ENCODE measurements at places on chromosomes 5 and 9.

DNA sequence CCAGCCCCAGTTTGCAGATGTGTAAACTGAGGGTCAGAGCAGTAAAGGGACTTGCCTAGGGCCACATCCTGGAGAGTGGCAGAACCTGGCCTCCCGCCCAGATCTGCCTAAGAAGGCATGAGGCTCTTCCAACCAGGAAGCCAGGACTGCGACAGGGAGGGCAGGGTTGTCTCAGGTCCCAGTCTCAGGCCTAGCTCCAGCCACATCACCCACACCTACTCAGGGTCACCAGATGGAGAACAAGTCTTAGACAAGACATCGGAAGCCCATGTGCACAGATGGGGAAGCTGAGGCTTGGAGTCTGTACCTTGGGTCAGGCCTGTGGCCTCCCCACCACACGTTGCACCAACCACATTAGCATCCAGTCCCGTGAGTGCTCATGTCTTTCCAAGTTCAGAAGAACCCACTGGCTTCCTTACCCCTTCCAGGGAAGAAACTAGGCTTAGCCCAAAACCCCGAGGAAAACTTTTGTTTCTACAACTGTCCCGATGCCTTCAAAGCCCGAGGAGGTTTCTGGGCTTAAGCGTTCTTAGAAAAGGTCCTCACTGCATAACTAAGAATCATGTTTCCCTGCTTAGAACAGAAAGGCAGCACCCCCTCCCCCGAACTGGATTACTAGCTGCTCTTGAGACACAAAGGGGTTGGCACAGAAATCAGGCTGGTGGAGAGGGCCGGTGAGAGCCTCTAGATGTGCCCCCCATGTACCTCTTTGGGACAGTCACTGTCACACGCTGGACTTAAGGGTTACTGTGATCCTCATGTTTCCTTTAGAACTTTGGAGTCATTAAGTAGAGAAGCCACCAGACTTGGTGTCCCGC is 2.2 kb downstream of the FAM78A start:
- DNase-seq, result no peak

- no peak for DNase-seq
Measured at GRCh38 chr9:130982636-130983358, 26.2 kb upstream of the LAMC3 start.

- no peak for DNase-seq
Measured at GRCh38 chr5:23352446-23352845, 155.0 kb upstream of the PRDM9 start.

DNA sequence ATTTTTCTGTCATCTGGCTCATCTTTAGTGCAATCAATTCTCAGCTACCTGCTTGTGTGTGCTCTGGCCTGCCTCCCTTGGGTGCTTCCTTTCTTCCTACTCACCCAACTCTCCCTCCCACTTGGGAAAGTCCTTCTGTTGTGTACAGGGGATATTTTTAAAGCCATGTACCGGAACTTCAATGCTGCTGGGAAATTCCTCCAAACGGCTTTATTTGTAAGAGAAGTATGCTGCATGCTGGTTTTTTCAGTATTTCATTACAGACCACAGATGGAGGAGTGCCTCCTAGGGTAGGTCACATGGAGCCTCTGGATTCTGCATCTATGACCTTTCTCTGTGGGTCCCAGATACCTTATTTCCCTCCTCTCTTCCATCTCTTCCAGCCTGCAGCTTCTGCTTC is 5.4 kb upstream of the HMHB1 start:
- DNase-seq, result no peak

DNA sequence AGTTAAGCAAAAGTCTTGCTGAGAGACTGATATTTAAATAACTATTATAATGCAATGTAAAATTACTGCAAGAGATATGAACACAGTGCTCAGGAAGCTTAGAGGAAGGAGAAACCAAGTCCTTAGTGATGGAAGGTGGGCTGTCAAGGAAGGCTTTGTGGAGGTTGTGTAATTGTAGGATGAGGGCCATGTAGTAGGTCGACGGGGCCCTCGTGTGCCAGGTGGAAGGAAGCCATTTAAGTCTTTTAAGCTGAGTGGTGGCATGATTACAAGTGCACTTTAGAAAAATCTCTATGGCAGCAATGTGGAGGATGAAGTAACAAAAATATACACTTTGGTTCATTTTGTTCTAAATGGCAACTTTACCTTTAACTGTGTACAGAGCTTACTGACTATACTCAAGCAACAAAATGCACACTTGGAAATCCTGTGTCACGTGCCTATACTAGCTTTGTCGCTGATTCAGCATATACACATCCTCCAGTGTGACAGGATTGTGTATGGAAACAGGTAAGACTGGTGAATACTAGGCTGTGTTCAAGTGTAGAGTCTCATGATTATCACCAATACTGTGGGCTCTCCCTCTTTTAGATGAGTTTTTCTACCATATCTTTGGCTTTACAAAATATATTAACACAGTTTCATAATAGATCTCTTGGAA is 78.6 kb downstream of the TMC1 start:
- no peak for DNase-seq

DNA sequence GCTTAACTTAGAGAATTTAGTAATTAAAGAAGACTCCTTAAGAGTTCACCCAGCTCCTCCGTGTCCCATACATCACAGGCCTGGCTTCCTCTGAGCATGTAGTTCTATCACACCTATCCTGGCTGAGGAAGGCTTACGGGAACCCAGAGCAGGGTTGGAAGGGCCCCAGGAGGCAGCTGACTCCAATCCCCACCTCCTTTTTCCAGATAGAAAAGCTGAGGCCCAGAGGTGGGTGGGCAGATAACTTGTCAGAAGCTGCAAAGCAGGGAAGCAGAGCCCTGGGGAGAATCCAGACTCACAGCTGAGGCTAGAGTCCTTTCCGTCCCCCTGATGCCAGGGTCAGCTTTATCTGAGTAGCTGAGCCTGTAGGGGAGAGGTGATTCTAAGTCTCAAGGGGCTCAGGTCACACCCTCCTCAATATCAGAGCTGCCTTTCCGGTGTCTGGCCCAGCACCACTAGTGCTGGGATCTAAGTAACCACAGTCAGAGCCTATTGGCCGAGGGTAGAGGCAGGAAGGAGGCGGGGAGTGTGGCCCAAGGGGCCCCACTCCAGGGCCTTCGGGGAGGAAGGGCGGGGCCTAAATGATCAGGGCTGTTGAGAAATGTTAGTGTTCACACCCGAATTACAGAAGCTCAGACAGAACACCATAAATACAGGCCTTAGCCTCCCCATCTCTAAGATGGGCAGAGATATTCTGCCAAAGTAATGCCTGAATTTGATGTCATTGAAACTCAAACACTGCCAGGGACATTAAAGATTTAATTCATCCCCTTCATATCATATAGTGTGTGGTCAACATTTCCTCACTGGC is 9.9 kb downstream of the CCDC69 start:
- peak; percentile 73 for DNase-seq

GRCh38 chr9:116855881-116856662 is 169.0 kb downstream of the TRIM32 start:
- no peak for DNase-seq

- no peak for DNase-seq
Measured at GRCh38 chr5:169997798-169998197, 17.5 kb upstream of the INSYN2B start.

GRCh38 chr9:119195521-119195920 is 173.7 kb downstream of the BRINP1 start:
- DNase-seq, result no peak

- no peak for DNase-seq
Measured at GRCh38 chr5:111585291-111585690, 73.0 kb upstream of the STARD4 start.

- no peak for DNase-seq
Measured at GRCh38 chr5:168765551-168766425, 186.6 kb upstream of the PANK3 start.

DNA sequence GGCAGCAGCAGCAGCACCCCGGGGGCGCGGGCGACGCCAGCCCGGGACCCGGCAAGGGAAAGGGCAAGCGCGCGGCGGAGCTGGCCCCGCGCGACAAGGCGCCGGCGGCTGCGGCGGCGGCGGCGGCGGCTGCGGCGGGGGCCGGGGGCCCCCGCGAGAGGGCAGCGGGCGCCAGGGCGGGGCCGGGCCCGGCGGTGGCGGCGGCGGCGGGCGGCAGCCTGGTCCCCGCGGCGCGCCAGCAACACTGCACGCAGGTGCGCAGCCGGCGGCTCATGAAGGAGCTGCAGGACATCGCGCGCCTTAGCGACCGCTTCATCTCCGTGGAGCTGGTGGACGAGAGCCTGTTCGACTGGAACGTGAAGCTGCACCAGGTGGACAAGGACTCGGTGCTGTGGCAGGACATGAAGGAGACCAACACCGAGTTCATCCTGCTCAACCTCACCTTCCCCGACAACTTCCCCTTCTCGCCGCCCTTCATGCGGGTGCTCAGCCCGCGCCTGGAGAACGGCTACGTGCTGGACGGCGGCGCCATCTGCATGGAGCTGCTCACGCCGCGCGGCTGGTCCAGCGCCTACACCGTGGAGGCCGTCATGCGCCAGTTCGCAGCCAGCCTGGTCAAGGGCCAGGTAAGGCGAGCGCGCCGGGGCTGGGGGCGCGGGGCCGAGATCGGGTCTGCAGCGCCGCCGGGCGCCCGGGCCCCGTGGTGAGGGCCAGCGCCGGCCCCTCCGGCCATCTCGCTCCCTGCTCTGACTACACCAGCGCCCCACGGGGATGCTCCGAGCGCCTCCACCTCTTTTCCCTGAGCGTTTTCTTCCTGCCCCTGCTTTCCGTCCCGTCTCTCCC is at the start of gene UBE2QL1:
Gene UBE2QL1 (plus strand): TSS at position 238 of the 843 bp plus-strand sequence. CDS start 35 bp downstream, at position 273.
- DNase-seq, result no peak

- no peak for DNase-seq
Measured at GRCh38 chr5:83001796-83002381, 75.3 kb downstream of the TMEM167A start.

- DNase-seq, result no peak
Measured at GRCh38 chr9:133682818-133683585, 46.8 kb downstream of the DBH start.

GRCh38 chr5:40355846-40356245 is 323.9 kb upstream of the PTGER4 start:
- DNase-seq, result no peak
